ENCODE measurements at places on chromosomes 11 and 22.

- no peak for DNase-seq
These were observed 189.0 kb upstream of the BLID start for GRCh38 chr11:122304973-122305372.

GRCh38 chr11:27718346-27718862 is 18.1 kb upstream of the BDNF start:
- no peak for DNase-seq

DNA sequence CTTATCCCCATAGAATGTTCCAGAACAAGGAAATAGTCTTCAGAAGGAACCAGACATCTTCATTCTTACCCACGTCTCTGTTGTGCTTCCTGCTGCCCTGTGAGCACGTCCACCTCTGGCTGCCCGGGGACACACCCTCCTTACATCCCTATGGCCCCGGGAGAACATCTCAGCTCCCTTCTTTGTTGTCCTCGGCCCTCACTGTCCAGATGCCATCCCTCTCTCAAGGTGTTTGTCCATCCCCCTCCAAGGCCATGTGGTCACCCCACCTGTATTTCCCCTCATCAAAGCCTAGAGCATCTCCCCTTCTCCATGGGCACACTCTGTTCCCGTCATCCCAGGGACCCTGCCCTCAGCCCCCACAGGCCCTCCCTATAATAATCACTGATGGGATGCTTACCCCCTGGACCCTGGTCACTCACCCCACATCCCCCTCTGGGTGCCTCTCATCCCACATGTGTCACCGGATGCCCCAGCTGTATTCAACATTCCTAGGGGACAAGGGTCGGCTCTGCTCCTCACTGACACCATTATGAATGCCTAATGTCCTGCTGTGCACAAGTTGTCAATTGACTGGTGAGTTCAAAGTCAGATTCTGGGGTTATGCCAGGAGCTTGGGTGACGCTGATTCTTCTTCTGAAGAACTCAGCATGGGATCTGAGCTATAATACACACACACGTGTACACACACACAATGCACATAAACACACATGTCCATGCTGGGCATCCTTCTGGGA is 28.8 kb downstream of the IGLL5 start:
- no peak for DNase-seq

GRCh38 chr11:70622091-70622490 is 223.8 kb downstream of the CTTN start:
- no peak for DNase-seq

DNA sequence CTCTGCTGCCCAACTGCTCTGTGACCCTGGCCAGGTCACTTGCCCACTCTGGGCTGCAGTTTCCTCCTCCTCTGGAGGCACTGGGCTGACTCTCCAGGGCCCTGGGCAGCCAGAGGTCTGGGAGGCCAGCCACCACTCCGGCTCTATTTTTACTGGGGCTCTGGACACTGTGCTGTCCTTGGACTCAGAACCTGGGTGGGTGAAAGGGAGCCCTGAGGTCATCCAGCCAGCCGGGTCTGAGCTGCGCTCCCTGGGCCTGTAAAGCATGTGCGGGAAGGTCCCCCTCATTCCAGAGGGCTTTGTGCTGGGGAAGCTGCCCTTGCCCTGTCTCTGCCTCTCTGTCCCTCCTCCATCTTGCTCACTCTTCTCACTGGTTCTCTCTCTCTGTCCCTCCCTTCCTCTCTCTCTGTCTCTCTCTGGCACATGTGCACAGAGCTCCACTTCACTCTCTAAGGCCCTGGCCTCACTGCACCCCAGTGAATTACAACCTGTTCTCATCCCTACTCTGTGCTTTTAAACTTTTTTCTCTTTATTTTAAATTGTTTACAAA is 24.6 kb downstream of the MB start:
- DNase-seq, result no peak

DNA sequence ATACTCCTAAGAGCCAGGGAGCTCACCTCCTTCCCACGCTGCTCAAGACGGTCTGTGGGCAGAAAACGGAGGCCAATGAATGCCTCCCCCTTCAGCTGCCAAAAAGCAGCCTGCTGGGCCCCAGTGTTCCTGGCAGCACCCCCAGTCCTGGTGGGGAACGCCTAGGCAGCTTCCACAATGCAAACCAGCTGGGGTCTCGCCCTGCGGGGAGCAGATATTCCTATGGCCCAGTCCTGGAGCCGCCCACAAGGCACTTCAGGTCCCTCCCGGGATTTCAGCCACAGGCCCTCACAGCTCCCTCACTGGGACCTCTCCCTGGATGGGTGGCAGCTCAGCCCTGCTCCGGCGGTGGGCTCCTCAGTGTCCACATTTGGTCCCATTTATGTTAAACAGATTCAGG is 29.2 kb downstream of the A4GALT start:
- no peak for DNase-seq

DNA sequence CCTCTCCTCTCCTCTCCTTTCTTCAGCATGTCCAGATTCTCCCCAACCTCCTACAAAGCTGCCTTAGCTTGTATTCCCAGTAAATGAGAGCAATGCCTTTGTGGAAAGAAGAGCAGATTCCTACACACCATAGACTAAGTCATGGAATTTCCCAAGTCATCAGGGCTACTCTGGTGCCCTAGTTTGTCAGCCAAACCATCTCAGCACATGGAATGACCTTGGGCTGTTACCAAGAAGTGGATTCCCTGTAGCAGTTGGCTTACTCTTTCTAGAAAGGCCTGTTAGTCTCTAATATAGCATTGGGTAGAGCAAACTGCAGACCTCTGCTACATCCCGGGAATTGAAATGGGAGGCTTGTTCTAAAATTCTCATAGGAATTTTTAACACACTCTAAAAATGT is 108.9 kb upstream of the OLFML1 start:
- no peak for DNase-seq

DNA sequence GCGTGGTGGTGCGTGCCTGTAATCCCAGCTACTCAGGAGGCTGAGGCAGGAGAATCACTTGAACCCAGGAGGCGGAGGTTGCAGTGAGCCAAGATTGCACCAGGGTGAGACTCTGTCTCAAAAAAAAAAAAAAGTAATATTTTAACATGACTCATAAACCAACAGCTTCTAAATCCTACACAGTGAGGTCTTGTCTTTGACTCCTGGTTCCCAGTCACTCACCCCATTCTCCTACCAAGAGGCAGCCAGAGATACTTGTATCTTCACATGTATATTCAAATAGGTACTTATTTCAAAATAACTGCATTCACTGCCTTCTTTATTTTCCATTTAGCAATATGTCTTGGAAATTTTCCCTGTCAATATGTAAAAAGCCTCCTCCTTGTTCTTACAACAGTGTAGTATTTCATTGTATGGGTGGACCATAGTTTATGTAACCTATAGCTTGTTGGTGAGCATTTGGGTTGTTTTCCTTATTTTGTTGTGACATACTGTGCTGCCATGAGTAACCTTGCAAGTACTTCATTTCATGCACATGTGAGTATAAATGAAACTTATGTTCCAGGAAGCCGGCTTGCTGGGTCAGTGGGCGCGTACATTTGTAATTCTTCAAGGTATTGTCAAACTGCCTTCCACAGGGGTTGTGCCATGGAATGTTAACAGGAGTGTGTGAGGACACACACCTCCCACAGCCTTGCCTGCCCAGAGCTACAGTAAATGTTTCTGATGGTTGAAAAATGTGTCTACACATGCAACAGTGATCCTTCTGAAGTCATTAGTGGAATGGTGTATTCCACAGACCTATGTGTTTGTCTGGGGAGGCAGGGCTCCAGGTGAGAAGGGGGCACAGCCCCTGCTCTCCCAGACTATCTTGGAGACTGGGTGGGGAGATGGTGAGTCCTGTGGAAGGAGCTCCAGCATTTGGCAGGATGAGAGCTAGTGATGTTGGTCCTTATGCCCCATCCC is 47.9 kb downstream of the OSBP2 start:
- no peak for DNase-seq

DNA sequence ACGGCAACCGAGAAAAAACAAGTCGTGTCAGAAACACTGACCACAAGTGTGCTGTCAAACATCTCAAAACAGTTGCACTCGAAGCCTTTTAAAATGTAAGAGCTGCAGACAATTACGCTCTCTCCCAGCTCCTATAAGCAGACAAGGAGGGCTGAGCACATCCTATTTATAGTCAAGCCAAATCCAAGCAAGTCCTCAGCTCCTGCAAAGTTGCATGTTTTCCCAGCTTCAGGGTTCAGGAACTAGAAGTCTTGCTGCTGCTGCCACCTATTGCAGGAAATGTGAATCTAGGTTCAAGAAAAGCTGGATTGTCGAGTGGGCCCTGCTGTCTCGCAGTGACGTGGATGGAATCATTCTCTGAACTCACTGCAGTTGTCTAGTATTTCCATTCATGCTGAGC is 15.5 kb downstream of the EFCAB6 start:
- DNase-seq, result peak; percentile 10

DNA sequence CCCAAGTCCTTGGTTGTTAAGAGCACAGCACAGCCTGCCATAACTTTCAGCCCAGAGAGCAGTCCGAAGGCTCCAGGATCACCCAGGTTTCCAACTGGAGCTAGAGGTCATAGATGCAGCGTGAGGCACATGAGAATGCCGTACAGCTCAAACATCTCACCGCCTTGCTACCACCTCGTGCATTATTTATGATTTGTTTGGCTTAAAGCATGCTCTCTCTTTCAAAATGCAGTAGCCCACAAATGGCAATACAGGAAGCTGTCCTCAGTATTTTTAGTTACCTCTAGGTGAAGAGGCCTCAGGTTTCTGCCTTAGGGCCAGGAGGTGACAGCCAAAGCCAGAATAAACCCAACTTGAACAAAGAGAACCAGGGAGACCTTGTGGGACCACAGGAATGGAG is 14.4 kb downstream of the SCN3B start:
- no peak for DNase-seq

DNA sequence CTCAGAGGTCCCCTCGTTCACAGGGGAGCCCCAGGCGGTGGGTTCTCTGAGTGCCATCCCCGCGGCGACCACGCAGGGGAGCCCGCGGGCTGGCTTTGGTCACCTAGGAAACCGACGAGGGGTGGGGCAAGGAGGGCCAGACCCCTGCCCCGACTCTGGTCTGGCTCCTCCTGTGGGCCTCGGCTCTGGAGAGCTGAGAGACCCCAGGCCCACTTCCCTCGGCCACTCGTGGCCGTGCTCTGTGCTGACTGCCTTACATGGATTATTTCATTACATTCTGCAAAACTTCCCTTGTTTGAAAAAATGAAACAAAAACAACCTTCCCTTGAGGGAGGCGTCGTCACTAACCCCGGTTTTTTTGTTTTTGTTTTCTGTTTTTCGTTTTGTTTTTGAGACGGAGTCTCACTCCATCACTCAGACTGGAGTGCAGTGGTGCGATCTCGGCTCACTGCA is 15.1 kb upstream of the CYTH4 start:
- DNase-seq, result peak; percentile 69

DNA sequence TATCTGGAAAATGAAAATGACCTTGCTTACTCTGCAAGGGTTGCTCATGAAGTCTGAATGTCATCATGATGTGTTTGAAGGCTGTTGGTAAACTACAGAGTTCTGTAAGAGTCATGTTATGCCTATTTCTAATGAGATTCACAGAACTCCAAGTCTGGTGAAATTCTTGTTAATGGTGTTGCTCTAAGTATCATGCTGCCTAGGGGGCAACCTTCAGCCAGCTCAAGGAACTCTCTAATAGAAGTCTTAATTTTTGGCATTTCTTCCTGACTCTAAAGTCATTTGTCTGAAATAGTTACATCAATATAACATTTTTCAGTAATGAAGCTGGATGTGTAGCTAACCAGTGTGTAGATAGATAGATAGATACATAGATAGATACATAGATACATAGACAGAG is 302.8 kb downstream of the FAT3 start:
- DNase-seq, result no peak

GRCh38 chr11:76834151-76834550 is 26.6 kb upstream of the ACER3 start:
- DNase-seq, result no peak

DNA sequence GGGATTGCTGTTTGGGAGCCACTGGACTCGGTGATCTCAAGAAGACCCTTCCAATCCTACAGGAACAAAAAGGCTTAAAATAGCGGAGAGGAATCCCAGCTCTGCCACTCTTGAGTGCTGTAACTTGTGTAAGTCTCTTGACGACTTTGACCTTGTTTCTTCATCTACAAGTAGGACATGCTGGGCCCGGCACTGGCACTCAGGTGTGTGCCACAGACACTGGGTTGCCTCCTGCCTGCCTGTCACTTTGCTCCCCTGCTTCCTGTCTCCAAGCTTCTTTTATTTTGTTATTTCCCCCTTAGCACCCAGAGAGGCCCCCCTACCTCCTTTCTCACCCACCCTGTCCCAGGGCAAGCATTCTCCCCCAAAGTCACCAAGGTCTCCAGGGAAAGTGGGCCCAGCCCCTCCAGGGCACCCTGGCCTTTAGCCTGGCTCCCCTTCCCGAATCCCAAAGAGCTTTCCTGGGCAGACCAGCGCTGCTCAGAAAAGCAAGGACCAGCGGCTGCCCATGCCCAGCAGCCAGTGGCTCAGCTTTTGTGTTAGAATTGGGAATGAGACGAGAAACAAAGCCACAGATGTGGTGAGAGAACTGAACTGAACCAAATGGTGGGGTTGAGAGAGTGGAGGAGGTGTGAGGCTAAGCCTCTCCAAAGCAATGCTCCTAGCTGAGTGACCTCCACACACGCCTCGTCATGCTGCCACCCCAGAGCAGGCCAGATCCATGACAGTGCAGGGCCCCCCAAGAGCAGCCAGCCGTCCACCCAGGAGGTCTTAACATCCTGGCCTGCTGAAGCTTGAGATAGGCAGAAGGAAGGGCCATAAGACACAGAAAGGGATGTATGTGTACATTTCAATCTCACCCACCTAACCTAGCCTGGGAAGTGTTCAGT is 4.5 kb downstream of the TRIM29 start:
- DNase-seq, result no peak

- no peak for DNase-seq
These were observed 66.5 kb upstream of the SLC25A18 start for GRCh38 chr22:17496841-17497240.

DNA sequence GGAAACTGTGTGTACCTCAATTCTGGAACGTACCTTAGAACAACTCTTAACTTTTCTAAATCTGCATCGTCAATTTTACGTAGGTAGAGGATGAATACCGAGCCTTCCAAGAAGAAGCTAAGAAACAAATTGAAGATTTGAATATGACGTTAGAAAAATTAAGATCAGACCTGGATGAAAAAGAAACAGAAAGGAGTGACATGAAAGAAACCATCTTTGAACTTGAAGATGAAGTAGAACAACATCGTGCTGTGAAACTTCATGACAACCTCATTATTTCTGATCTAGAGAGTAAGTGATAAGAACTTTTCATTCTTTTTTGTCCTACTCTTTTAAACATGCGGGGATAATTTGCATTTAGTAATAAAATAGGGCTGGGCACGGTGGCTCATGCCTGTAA is 53.5 kb downstream of the SPECC1L start:
- DNase-seq, result no peak

DNA sequence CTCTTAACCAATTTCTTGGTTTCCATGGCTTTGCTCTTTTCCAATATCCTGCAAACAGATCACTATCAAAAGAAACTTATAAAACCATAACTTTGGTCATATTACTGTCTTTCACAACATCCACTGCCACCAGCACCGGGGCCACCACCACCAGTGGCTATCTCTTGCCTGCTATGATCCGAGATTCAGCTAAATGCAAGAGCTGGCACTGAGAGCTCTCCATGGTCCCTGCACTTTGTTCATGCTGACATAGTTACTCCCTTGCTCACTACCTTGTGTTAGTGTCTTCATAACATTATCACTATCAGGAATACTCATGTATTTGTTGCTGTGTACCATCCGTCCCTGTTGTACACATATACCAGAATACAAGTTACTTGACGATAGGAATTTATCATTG is 299.0 kb downstream of the ETS1 start:
- DNase-seq, result no peak

GRCh38 chr22:30411780-30412179 is 13.8 kb upstream of the MTFP1 start:
- no peak for DNase-seq
